ENCODE measurements at places on chromosomes 11 and 22.

GRCh38 chr11:102436976-102437375 lies 15.6 kb downstream of the TMEM123 start:
- DNase-seq = no peak

GRCh38 chr22:42887120-42887519 lies 30.0 kb upstream of the ARFGAP3 start:
- DNase-seq = no peak

DNA sequence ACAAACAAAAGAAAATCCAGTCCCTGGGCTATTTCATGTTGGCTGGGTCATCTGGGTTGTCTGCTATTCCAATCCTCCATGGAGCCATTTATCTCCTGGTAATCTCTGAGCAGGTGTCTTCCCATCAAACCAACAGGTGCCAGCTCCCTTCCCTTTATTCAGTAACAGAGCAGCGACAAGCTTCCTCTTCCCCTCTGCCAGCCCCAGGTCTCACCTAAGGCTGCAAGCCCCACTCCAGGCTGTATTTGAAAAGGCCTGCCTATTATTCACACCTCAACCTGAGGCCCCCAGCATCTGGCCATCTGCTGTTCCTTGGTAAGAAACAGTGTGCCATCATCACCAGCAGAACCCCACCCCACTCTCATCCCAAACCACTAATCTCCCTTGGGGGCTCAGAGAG lies 436.2 kb downstream of the BUD13 start:
- DNase-seq = no peak

DNA sequence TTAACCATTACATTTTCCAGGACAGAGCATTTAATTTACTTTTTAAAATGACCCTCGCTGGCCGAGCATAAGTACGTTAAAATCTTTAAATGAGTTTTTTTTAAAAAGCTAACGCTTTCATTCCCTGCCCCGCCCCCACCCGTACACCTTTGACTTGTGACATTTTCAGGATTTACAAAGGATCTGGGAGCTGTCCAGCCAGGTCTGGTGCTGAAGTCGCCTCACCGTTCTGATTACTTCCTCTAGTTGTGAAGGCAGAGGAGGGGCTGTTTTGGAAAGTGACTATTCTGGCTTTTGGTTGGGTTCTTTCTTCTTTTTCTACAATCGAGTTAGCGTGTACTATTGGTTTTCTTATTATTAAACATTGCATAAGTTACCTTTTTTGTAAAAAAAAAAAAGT lies 2.9 kb downstream of the C11orf87 start:
- no peak for DNase-seq

DNA sequence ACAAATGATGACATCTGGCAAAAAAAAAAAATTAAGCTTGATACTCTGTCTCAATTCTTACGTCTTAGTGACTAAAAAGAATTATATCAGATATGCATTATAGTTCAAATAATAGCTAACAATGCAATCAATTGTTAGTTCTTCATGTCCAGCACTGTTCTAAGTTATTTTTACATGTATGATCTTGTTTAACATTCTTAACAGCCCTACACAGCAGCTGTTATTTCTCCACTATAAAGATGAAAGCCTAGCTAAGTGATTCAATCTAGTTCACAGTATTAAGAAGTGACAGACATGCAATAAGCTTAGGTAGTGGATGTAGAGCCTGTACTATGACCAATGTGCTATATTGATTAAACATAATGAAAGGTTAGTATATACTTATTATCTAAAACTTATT lies 4.1 kb downstream of the ZNF214 start:
- no peak for DNase-seq

GRCh38 chr11:65493367-65494176 lies 5.3 kb upstream of the MALAT1 start:
- DNase-seq = no peak

DNA sequence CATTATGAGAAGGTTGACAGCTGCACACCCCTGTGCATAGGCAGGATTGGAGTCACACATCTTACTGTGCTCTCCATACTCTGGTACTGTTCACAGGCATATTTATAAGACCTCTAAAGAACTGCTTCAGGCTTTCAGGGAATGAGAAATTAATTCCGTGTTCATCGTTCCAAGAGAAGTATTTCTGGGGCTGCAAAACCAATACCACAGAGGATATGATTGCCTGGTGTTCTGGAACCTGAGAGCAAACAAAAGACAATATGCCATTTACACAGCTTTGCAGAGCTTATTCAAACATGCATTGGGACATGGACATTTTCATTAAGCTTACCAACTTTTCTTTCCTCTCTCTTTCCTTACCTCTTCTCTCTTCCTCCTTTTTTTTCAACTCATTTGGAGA lies 388.7 kb downstream of the NTM start:
- no peak for DNase-seq

GRCh38 chr11:13902523-13902922 lies 60.0 kb upstream of the SPON1 start:
- no peak for DNase-seq

DNA sequence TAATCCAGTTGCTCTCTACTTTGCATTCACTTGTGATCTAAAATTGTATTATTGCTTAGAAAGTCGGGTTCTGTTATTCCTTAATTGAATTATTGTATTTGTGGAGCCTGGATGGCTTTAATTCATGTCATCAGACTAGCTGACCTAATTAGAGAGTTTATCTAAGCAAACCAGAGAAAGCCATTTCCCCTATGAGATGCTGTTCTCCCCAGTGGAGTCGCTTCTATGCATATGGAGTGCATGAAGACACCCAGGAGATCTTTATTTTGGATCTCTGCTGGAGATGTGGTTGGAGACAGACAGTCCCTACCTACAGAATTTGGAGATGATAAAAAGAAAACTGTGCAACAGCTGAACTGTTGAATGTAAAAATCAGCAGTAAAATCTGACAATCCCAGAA lies 45.2 kb upstream of the MYO18B start:
- no peak for DNase-seq

GRCh38 chr11:67433536-67434394 lies 3.7 kb downstream of the PTPRCAP start:
- DNase-seq = no peak
